ENCODE measurements at places on chromosomes 11 and 22.
A peak's percentile ranks its signal among the peaks of the same experiment; 100 is the strongest.

DNA sequence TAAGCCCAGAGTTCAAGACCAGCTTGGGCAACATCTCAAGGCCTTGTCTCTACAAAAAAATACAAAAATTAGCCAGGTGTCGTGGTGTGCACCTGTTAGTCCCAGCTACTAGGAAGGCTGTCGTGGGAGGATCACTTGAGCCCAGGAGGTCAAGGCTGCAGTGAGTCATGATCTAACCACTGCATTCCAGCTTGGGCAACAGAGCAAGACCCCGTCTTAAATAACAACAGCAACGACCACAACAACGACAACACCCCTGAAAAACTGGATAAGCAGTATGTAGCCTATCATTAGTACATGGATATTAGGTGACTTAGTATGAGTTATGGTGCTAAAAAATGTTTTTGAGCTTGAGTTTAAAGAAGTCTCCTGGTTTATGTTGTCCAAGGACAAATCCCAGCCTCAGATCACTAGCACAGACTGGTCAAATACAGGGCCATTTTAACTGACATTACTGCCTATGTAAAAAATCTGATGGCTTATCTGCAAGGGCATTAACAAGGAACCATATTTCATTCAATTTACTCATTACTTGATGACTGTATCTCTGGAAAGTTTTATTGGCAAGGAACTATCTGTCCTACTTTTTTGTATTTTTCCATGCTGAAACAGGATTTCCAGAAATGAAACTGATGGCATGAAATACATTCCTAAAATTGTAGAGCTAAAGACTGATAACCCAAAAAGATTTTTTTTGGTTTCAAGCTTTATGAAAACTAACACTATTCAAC is 23.4 kb downstream of the C2CD3 start:
- DNase-seq = no peak

- DNase-seq = no peak
These were observed 5.7 kb upstream of the APOBEC3A start for GRCh38 chr22:38951734-38952133.

GRCh38 chr22:32517488-32517887 is 42.9 kb downstream of the FBXO7 start:
- no peak for DNase-seq

- no peak for DNase-seq
These were observed 8.8 kb downstream of the CD5 start for GRCh38 chr11:61111050-61111435.

DNA sequence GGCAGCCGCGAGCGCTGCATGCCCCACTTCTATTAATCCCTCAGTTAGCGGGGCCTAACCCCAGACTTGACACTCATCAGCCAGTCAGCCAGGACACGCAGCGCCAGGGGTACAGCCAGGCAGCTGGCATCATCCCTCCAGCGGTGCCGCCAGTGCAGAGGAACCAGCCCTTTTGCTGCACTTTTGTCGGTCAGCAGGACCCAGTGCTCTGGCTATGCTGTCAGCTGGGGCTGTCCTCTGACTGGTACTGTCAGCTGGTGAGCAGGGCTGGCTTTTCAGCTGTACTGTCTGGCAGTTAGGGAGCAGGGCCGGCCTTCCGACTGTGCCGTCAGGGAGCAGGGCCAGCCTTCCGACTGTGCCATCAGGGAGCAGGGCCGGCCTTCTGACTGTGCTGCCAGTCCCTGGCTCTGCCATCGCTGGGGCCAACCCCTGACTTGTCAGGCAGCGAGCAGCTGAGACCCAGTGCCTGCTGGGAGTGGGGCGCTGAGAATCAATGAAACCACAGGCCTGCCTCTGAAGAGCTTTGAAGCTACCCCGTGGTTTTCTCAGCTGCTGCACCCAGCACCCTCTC is 115.4 kb downstream of the KIAA1671 start:
- DNase-seq = no peak

DNA sequence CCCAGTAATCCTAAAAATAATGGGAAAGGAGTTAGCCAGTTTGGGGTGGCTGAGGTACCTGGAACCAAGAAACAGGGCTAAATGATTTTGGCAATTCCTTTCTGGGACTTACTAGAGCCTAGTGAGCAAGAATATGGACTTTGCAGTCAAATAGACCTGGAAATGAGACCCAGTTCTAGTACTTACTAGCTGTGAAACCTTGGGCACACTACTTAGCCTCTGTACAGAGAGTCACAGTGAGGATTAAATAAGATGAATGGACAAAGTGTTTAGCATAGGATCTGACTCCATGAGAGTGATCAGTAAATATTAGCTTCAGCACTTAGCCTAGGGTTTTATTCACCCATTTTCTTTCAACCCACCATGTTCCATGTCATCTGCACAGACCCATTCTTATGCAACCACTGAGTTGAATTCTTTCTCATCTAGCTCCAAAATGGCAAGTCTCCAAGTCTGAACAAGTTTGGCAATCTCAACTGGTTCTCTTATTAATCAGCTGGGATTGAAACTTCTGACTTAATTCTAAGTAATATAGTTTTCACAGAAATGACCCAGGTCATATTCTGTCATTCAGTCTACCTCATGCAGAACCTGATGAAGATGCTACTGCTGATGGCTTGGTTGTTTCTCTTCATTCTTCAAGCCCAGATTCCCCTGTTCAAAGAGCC is 15.0 kb upstream of the SORL1 start:
- no peak for DNase-seq

- no peak for DNase-seq
These were observed 781 bp downstream of the TCIRG1 start for GRCh38 chr11:68039526-68040086.

- DNase-seq = peak; percentile 63
These were observed 35.6 kb downstream of the SERPINH1 start for GRCh38 chr11:75597636-75598035.

- DNase-seq = no peak
These were observed 21.5 kb downstream of the CYTH4 start for GRCh38 chr22:37303821-37304274.

- DNase-seq = no peak
These were observed 246.8 kb upstream of the KIRREL3 start for GRCh38 chr11:127247261-127247851.

- no peak for DNase-seq
These were observed 926.7 kb downstream of the NTM start for GRCh38 chr11:132296946-132297610.

GRCh38 chr11:76680518-76681425 is 10.2 kb upstream of the LRRC32 start:
- peak; percentile 63 for DNase-seq

- DNase-seq = no peak
These were observed 390.5 kb downstream of the TMEM135 start for GRCh38 chr11:87428266-87428665.

- no peak for DNase-seq
These were observed 113.5 kb downstream of the MN1 start for GRCh38 chr22:27687984-27688545.

GRCh38 chr11:81707881-81708280 is 1025.8 kb downstream of the FAM181B start:
- DNase-seq = no peak

DNA sequence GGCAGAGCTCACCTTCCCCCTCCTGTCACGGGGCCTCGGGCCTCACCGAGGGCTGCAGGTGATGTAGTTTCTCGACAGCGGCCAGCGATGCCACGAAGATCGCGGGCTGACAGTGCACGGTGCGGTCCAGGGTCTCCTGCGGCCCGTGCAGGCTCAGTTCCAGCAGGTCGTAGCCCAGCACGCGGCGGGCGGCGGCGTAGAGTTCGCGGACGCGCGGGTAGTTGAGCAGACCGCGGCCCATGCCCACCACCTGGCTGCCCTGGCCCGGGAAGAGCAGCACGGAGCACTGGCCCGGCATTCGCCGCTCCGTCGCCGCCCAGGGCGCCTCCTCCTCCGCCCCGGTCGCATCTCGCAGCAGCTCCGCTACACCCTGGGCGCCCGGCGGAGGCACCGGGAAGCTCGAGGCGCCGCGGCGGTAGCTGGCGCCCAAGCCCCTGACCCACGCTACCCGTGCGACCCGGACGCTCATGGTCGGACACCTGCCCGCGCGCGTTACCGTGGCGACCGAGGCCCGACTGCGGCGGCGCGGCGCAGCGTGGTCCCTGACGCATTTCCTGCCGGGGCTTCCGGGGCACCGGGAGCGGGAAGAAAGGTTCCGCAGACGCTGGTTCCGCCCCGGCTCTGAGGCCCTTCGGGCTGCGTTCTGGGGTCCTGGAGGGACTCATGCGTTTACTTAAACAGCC is at the start of gene MCAT:
Gene MCAT (minus strand): TSS at position 519 of the 683 bp plus-strand sequence. CDS start 50 bp downstream, at position 469.
- peak; percentile 59 for DNase-seq

GRCh38 chr22:45831394-45831793 is 145.6 kb downstream of the WNT7B start:
- DNase-seq = no peak

GRCh38 chr11:116688202-116688540 is 84.6 kb downstream of the BUD13 start:
- DNase-seq = no peak

DNA sequence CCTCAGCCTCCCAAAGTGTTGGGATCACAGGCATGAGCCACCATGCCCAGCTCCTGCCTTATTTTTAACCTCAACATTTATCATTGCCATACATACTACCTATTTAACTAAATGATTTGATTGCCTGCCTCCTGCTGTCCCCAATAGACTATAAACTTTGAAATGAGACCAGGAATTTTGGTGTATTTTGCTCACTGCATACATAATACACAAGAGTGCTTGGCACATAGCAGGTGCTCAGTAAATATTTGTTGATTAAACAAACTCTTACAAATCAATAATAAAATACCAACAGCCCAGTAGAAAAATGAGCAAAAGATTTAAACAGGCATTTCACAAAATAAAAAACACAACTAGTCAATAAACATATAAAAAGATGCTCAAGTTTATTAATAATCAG is 49.5 kb upstream of the PHF21A start:
- no peak for DNase-seq

DNA sequence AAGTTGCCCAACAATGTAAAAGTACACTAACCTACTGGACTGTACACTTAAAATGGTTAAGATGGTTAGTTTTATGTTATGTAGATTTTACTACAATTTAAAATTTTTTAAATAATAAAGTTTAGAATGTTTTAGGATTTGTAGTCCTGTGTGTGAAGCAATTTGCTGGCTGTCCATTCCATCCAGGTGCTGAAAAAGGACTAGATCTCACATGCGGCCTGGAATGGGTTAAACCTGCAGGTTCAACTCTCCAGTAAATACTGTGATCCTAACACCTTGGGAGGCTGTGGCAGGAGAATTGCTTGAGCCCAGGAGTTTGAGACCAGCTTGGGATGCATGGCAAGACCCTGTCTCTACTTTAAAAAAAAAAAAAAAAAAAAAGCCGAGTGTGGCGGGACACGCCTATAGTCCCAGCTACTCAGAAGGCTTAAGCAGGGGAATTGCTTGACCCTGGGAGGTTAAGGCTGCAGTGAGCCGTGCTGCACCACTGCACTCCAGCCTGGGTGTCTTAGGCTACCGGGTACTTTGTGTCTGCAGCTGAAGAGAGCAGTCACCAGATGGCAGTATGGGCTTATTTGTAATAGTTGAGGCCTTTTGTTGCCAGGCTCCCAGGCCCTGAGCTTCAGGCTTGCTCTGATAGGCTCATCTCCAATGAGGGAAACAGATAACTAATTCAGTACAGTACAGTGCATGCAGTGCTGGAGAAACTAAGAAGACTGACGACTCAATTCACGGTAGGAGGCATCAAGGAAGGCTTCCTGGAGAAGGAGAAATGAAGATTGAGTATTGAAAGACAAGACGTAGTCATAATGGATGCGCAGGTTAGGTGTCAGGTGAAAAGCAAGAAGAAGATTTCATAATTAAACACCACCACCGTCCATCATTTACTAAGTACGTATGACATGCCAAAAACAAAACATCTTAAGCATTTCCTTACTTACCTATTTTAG is 64.7 kb upstream of the ASPHD2 start:
- peak; percentile 48 for DNase-seq

DNA sequence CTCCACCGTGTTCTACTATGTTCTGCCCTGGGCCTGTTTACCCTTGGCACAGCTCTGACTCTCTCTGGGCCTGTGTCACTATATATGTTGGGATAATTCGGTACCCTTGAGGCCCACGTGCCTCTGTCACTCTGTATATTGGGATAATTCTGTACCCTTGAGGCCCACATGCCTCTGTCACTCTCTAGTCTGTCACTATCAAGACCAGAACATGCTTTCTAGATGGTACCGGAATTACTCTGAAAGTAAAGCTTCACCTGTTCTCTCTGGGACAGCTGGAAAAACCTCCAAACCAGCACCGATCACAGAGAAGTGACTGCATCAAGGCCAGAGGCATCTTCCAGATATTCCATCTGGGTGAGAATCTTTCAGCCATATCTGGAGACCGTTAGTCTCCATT is 9.3 kb upstream of the FCHSD2 start:
- DNase-seq = no peak

DNA sequence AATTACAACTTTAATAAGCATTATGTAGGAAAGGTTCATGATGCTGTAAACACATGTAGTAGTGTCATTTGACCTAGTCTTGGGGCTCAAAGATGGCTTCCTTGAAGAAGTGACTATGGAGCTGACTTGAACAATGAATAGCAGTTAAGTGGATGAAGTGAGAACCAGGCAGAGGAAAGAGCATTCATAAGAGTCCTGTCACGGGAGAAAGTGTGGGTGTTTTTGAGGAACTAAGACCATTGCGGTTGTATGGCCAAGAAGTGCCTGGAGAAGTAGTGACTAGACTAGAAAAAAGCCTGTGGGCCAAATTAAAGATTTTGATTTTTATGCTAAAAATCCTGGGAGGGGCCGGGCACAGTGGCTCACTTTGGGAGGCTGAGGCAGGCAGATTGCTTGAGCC is 7.2 kb upstream of the IL18BP start:
- no peak for DNase-seq

DNA sequence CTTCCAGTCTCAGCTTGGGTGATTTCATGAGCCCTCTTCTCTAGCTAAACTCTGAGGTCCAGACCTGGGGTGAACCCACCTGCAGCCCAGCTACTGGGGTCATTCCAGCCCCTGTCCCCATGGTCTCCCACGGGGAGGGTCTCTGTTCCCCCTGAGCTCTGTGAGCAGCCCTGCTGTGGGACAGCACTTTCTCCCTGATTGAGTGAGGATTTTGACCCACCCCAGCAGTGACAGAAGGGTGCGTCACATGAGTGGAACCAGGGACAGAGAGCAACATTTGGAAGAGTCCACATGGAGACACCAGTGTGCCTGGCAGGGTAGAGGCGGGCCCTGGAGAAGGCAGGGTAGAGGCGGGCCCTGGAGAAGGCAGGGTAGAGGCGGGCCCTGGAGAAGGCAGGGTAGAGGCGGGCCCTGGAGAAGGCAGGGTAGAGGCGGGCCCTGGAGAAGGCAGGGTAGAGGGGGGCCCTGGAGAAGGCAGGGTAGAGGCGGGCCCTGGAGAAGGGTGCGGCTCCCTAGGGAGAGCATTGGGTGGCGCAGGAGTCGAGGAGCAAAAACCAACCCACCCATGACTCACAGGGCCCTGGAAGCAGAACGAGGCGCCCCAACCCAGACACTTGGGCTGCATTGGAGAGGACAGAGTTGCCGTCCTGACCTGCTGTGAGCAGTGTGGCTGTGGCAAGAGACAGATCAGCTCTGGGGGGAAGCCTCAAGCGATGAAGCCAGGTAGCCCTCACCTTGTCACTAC is 227.7 kb upstream of the B3GAT1 start:
- no peak for DNase-seq

- no peak for DNase-seq
These were observed 497.5 kb downstream of the TBC1D22A start for GRCh38 chr22:47259990-47260389.

GRCh38 chr11:110367571-110367970 is 62.2 kb upstream of the FDX1 start:
- no peak for DNase-seq

- DNase-seq = no peak
These were observed 2.4 kb upstream of the MGAT3 start for GRCh38 chr22:39454385-39454871.
